ENCODE measurements at places on chromosomes 12 and 14.

DNA sequence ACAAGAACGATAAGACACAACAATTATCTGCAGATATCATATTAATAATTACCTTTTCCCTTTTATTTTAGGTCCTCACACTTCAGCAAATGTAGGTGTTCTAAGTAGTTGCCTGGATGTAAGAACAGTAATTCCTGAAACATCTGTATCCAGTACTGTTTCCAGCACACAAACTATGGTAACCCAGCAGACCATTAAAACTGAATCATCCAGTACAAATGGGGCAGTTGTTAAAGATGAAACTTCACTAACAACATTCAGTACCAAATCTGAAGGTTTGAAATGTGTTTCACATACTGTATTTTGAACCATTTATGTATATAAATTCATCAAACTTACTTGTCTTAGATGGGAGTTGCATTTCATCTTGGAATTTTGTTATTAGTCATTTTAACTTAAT is 31.0 kb downstream of the HCFC2 start:
- no peak for DNase-seq

DNA sequence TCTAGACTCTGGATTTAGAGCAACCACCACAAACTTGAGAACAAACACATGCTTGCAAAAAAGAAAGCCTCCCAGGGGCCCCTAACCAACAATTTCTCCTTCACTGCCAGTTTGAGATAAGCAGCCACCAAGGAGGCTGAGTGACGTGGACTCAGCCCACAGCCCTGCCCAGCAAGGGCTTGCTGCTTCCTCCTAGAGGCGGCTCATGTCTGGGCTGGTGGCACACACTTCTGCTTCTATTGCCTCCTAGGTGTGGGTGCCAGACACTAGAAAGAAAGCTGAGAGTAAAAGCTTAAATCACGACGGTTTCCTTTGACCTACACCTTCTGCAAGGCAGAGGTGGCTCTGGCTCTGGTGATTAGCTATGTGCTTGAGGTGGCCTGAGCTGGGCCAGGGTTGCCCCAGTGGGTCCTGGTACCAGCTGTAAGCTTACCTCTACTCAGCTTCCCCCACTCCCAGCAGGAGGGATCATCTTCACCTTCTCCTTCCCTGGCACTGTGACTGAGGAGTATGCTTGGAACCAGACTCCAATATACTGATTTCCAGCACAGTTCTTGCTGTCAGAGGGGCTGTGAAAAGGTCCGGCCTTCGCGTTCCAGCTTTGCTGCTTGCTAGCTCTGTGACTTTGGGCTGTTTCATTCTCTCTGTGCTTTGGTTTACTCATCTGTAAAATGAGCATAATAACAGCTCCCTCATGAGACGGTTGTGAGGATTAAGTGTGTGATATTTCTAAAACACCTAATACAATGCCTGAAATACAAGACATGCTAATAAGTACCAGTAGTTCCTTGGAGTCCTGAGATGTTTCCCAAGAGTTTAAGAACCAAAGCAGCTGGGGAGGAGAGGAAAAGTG is 89.7 kb upstream of the PARP11 start:
- no peak for DNase-seq

GRCh38 chr14:66649498-66649897 is 141.6 kb downstream of the GPHN start:
- DNase-seq: no peak

DNA sequence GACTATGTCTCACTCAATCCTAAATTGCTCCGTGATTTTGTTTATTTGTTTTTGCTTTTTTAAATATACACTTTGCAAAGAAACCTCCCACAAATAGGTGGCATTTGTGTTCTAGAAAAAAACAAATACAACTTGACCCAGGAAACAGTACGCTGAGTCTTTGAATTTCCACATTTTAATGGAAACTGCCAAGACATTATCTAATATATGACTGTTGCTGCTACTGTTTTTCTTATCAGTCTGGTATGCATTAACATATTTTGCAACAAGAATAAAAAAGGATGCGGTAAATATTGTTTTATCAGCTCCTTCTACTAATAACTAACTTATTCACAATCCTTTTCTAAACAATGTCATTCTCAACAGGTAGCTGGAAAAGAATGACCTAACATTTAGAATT is 187.4 kb downstream of the LRIG3 start:
- DNase-seq: no peak

- no peak for DNase-seq
These were observed 220.6 kb upstream of the OR4E1 start for GRCh38 chr14:21894003-21894897.

- no peak for DNase-seq
These were observed 30.7 kb downstream of the KIF21A start for GRCh38 chr12:39412210-39412609.

DNA sequence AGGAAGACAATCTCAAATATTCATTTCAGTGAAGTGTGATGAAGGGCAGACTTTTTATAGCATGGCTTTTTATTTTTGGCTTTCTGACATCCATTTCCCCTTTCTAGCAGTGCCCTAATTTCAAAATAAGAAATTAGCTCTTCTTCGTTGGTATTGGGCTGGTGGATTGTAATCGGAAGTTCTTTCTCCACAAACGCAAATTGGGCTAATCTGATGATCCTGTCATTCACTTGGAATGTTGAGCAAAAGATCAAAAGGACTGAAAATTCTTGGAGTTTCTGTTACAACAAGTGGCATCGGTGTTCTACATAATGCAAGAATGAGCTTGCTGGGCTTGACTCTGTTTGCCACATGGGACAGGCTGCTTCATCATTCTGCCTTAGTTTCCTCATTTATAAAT is 1182.8 kb downstream of the FLRT2 start:
- no peak for DNase-seq

GRCh38 chr12:50117057-50117622 is 5.1 kb downstream of the COX14 start:
- no peak for DNase-seq

DNA sequence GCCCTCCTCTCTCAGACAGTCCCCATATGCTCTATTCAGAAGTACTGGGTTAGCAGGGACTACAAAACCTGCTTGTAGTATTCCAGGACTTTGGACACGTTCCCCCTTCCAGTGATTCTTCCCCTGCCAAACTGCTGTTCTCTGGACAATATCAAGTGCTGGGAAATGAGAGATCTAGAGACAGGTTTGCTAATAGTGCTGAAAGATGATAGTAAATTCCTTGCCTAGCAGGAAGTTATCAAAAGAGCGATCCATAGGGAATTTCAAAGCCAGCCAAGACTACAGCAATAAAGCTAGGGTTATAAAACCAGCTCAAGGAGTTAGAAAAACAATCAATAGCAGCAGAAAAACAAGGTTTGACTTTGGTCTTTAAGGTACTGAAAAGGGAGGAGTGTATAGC is 15.2 kb downstream of the SLC7A8 start:
- no peak for DNase-seq

- DNase-seq: no peak
These were observed 93.9 kb downstream of the DICER1 start for GRCh38 chr14:95063391-95063790.

DNA sequence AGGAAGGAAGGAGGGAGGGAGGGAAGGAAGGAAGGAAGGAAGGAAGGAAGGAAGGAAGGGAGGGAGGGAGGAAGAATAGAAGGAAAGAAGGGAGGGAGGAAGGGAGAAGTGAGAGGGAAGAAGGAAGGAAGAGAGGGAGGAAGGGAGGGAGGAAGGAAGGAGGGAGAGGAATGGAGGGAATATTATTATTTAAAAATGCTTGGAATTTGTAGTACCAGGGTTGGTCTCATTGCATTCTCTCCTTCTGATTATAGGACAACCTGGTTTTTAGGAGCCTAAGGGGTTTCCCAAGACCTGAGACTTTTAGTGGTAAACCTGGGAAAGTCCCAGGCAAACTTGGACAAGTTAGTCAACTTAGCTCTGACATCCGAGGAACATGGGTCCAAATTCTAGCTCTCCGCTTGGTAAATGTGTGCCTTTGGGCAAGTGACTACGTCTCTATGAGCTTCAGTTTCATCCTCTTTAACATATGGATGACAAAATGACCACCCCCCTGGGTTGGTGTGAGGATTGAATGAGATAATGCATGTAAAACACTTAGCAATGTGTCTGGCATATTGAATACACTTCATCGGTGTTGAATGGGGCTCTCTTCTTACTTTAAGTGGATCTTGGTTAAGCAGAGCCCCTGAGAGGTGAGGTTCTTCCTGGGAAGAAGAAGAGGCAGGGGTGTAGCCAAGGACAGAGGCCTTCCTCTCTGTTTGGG is 690.7 kb upstream of the TBX3 start:
- DNase-seq: no peak

DNA sequence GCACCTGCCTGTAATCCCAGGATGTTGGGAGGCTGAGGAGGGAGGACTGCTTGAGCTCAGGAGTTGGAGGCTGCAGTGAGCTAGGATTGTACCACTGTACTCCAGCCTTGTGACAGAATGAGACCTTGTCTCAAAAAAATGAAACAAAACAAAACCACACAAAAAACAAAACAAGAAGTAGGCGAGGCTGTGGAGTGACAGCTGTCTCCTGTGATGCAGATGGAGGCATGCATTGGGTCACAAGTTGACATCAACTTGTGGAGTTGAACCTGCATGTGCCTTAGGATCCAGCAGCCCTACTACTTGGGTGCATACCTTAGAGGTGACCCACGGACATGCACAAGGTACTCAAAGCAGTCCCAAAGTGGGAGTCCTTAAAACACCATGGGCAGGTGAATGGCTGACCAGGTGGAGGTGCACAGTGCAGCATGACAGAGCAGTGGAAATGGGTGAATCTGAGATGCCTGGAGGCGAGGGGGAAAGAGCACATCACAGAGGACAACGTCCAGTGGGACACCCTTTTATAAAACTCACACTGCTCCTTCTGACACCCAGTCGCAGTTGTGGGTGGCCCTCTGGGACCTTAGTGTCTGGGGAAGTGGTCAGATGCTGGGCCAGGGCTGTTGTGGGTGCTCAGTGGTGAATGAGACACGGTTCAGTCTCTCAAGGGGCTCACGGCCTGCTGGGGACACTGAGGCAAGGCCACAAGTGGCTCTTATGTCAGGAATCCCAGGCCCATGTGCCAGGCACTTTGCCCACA is 12.7 kb downstream of the PLBD2 start:
- DNase-seq: no peak

GRCh38 chr14:95818581-95818980 is 58.1 kb upstream of the TUNAR start:
- no peak for DNase-seq

DNA sequence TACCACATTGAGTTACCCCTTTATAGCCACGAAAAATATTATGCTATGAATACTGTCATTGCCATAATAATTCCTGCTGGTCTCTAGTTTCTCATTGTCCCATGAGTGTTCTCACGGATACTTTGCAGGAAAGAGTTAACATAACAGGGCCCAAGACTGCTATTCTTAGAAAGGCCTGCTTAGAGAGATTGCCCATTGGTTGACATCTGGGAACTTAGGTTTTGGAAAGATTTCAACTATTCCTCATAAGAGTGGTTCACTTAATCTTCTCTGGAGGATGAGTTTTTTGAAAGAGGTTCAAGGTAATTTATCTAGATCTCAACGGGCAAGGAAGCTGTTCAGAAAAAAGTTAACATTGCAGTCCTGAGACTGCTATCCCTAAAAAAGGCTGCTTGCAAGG is 18.4 kb upstream of the PRPF39 start:
- no peak for DNase-seq

- DNase-seq: no peak
These were observed 139.4 kb upstream of the DIO2 start for GRCh38 chr14:80350707-80351106.

- DNase-seq: no peak
These were observed 64.8 kb downstream of the WSCD2 start for GRCh38 chr12:108193917-108194316.

DNA sequence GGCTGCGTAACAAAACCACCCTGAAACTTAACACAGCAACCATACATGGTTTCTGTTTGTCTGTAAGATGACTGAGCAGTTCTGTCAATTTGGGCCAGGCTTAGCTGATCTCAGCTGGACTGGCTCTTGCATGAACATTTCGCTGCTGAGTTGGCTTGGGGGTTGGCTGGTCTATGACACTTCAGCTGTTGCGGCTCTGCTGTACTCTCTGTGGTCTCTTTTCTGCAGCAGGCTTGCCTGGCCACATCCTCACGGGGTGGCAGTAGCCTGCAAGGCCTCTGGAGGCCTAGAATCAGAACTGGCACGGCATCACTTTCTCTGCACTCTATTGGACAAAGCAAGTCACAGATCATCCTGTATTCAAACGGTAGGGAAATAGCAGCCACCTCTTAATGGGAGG is 216.2 kb downstream of the BCL11B start:
- DNase-seq: no peak

GRCh38 chr12:65025136-65025535 is 96.0 kb downstream of the WIF1 start:
- DNase-seq: no peak

DNA sequence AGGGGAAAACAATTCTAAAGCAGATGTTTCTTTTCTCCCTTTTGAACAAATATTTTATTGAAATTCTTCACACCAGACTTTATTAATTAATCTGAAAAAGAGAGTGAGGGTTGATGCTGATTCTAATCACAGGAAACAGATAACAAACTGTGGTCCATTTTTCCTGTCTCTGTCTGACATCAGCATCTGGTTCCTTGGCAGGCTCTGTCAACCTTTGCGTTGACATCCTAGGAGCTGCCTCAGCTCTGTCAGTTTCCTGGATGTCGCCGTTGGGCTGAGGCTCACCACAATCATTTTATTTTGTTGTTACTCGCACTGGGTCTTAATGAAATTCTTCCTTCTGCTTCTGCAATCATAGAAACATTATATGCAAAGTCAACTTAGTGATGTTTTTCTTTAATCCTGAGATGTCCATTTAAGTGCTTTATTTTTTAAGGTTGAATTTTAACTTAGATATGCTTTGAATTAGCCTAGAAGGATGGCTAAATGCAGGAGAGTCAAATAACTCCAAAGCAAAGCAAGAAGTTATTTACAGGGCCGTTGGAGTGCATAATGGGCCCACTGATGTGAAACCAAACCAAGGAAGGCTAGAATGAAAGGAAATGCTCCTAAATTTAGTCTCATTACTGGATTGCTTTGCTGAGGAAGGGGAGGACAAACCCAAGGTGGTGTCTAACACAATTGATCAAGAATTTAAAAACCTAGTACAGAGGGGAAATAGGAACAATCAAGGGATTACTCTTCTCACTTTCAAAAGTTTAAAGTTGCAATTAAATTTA is 542.4 kb downstream of the FLRT2 start:
- DNase-seq: no peak

- DNase-seq: no peak
These were observed 208.8 kb upstream of the ALG10 start for GRCh38 chr12:33813536-33813935.

DNA sequence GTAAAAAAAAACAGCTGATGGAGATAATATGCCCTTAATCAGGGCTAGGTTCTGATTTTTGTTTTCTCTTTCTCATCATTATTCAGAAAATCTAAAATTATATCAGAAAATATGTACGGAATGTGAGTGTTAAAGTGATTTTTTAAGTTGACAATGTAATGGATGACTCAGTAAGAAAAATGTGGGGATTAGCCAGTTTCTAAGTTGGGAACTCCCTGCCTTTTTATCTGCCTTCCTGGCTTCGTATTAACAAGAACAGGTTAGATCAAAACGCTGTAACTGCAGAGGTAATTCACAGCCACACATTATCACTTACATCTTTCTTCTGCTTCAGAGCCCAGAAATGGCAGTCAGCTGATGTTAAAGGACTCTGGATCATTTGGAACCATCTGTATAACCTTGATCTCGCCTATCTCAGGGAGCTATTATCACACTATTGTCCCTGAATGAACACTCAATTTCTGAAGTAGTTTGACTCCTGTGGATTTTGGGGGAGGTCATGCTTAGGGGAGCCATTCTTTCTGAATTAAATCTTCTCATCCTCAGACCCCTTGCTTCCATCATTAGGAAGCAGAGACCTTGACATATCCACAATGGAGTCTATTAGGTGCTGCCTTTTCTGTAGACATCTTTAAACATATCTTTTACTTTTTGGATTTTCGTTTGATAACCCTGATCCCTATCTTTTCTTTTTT is 135.7 kb upstream of the SLC16A7 start:
- no peak for DNase-seq
